NCI-H187 treated with DMSO at 0.1 percent for 48 hours (cell line): ENCODE measurements at places on chromosomes 2 and 18.

DNA sequence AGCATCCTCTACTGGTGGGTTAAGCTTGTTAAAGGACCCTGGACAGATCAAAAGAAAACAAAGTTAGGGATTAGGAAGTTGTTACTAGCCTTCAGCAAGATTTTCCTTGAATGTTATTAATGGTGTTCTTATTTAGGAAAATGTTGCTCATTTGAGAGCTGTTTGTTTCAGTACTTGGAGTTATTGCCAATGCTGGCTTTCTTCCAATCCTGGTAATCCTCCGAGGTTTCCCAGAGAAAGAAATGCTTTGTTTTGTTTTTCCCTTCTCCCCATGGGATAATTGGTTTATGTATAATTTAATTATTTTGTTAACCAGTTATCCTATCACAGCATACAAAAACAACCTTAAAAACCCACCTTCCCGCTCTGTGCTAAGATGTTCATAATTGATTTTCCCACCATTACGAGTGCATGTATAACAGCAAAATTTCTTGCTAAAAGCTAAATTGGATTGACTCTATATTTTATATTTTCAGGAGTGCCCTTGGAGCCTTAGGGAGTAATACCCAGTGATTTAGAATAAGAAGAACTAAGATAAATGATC, 79.8 kb downstream of the MGAT5 start:
- DNase-seq: no peak

GRCh38 chr2:239468491-239469105, 67.8 kb upstream of the HDAC4 start:
- no peak for DNase-seq

GRCh38 chr2:64517511-64517884, 6.6 kb upstream of the AFTPH start:
- no peak for DNase-seq

DNA sequence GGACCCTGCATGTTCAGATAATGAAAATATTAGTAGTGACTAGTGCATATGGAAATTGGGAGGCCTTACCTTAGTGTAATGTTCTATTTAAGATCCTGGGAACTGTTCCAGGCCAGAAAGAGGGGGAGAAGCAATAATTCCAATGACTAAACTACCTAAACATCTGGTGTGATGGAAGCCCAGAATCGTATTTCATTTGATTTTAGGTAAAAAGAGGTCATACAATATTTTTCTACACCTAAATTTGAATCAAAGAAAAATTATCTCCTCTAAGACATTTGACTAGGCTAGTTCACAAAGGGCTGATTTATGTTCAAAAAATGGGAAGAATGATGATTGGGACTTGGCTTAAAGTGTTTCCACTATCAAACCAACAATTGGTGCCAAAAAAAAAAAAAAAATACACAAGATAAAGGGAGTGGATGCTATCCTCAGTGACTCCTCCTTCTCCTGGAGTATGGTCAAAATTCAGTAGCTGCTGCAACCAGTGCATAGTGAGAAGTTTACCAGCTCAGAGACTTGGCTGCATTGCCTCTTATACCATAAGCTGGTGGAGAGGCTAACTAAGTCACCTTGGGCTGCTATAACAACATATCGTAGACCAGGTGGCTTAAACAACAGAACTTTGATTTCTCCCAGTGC, 1038.3 kb upstream of the ACVR2A start:
- DNase-seq: no peak

GRCh38 chr2:126930970-126931590, 32.4 kb downstream of the TEX51 start:
- no peak for DNase-seq

GRCh38 chr2:105406221-105406620, 7.4 kb upstream of the FHL2 start:
- no peak for DNase-seq

GRCh38 chr2:10581021-10581420, 108.8 kb downstream of the NOL10 start:
- DNase-seq: no peak

DNA sequence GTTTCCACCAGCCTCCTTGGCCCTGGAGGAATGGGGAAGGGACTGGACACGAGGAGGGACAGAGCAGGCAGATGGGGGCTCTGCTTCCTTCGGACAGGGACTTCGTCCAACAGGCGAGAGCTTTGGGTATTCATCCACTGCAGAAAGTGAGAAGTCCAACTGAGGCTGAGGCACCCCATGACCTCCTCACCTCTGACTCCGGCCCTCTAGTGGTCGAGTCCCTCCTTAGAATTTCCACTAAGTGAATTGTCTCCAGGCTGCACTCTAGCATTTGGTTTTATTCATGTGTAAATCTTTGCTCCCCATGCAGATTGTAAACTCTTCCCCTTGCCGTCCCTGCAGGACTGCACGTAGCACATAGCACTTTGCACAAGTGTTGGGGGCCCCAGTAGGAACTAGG, 75.6 kb downstream of the TMEM247 start:
- no peak for DNase-seq

- no peak for DNase-seq
These were observed 1.4 kb downstream of the OLA1 start for GRCh38 chr2:174246944-174247381.

- DNase-seq: no peak
These were observed 42.9 kb downstream of the ZNF385B start for GRCh38 chr2:179818546-179818945.

GRCh38 chr2:118431997-118432396, 343.7 kb downstream of the INSIG2 start:
- DNase-seq: no peak

DNA sequence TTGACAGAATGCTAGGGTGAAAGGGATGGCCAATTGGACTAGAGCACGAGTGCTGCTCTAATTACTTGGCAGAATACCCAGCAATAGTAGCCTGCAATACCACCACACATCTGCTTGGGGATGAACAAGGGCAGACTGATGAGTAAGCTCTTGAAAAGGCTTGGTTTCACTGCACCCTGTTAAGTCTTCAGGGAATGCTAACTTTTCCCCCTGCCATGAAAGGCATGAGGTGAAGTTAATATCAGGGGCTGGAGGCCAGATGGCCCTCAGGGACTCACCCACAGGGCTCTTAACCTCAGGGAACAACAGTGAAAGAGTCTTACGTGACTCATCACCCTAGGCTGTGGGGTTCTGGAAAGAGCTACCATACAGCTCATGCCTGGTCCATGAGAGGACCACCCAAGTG, 51.7 kb upstream of the MYL1 start:
- no peak for DNase-seq

- DNase-seq: no peak
These were observed 15.2 kb downstream of the G6PC2 start for GRCh38 chr2:168916331-168916675.

DNA sequence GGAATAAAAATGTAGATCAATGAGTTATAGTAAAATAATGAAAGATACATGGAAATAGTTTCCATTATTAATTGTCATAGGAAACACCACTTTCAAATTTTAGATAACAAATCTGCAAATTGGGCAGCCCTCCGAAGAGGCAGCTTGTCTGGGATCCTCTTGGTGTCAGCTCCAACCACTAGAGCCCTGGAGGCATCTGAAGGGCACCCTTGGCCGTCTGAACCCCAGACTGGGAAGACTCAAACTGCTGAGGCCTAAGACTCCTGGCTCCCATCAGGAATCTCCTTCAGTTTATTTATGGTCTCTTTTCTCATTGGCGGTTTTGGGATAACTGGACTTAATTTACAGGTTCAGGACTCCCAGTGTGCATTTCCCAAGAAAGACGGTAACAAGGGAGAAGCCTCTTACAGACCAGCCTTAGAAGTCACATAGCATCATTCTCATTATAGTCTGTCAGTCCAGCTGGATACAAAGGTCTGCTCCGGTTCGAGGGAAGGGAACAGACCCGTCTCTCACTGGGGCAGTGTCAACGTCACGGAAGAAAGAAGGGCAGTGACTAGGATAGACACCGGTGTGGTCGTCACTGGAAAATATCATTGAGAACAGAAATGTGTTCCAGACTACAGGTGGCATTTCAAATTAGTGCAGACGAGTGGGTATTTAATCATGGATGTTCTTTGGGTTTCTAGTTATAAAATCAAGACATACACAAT, 390.7 kb upstream of the NETO1 start:
- no peak for DNase-seq

GRCh38 chr2:144270951-144271350, 249.0 kb downstream of the ZEB2 start:
- no peak for DNase-seq

GRCh38 chr2:30769891-30770462, 37.3 kb downstream of the CAPN13 start:
- DNase-seq: no peak
